ENCODE measurements at places on chromosomes 5 and 9.

DNA sequence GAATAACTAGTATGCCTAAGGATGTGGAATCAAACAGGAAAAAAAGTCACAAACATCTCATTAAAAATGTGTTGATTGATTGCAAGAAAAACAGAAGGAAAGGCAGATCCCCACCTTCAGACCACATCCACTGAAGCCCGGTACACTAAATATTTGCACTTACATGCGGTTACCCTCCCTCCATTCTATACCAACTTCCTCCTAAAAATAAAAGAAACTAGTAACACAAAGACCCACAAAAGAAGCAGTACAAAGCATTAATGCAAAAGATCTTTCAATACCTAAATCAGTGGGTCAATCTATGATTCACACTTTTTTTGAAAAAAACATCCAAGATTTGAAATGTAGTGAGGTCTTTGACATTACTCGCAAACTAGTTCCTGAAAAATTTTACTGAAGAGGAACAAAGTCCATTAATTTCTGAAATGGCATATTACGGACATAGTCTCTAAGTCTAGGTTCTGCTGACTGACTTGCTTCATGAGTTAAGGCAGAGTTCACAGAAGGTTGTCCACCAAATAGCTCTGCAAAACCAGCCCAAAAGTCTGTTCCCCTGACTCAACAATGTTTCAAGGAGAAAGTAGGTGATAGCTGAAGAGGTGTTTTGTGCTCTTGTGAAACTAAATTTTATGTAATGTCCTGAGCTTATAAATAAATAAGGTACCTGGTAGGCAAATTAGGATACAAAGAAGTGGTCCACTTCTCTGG lies 100.7 kb downstream of the PAM start:
- no peak for DNase-seq

GRCh38 chr9:129735546-129735945 lies 17.3 kb downstream of the PTGES start:
- no peak for DNase-seq

DNA sequence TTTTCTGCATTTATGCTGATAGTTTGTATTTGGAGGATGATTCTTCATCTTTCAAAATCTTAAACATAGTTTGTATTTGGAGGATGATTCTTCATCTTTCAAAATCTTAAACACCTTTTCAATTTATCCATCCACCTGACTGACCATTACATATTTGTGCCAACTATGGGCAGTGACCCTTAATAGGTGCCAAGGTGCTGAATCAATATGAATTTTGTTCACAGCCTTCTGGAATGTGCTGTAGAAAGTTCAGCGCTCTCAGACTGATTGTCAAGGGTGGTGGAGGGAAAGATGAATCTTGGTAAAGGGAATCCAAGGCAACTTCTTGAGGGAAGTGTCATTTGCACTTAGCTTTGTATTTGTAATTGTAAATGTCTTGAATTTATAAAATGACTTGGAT lies 18.1 kb downstream of the ZNF618 start:
- no peak for DNase-seq

DNA sequence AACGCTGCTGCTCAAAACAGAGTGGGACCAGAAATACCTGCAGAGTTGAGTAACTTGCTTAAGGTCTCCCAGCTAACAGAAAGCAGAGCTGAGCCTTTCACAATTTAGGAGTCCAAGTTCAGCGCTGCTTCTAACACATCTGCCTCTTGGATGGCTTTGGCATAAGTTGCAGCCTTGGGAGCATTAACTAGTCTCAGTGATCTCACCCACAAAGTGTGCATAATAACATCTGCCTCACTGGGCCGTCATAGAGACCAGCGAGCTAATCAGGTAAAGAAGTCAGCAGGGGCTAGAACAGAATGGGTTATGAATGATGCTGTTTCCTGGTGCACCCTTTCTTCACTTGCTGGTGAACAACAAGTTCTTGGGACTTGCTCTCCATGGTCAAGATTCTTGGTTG lies 36.5 kb downstream of the WWC1 start:
- no peak for DNase-seq

DNA sequence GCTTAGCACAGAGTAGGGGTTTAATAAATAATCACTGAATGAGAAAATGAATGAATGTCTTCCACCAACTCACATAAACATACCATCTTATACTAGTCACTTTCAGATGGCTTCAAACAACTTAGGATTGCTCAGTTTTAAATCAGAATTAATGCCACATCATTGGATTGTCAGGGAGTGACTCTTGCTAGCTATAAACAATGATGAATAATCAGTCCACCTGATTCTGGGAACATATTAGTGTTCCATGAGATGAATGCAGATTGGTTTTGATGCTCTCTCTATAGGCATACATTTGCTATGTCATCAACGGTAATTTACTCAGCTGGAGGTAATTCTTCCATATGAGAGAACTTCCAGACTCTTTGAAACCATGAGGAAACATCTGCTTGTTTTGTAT lies 97.4 kb downstream of the CDH9 start:
- DNase-seq = no peak

- DNase-seq = peak; percentile 8
Observed at GRCh38 chr5:84383296-84383815, 1.3 kb downstream of the EDIL3 start.

- no peak for DNase-seq
Observed at GRCh38 chr5:159909126-159909525, 7.2 kb upstream of the ADRA1B start.

DNA sequence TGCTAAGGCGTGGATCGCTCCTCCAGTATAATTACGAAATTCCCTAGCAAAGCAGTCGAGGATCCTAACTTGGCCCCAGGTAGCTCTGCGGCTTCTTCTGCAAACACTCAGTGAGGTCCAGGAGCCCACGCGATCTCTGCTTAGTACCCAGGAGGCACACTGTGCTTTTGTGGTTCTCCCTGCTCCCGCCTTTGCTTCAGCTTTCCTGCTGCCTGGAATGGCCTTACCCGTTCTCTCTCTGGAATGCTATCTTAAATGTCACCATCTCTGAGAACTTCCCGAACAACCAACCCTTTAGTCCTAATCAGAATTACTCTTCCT lies 639 bp downstream of the INVS start:
- peak; percentile 32 for DNase-seq

GRCh38 chr5:119318256-119318894 lies 37.4 kb upstream of the TNFAIP8 start:
- DNase-seq = no peak

DNA sequence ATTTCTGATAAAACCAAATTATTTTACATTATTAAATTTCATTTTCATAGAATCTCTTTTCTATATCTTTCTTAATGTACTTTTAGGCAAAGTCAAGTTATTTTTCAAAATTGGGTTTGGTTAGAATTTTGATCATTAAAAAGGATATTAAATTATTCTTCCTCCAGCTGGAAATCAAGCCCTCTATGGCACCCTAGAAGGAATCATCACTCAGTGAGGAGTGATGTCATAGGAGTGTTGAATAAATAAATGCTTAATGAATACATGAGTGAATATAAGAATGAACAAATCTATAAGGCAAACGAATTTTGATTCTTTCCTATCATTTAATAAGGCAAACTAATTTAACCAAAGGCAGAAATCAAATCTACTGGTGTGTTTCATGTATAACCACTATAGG lies 639.9 kb downstream of the PDE4D start:
- no peak for DNase-seq

GRCh38 chr5:142110046-142110531 lies 1.5 kb downstream of the NDFIP1 start:
- DNase-seq = peak; percentile 36

DNA sequence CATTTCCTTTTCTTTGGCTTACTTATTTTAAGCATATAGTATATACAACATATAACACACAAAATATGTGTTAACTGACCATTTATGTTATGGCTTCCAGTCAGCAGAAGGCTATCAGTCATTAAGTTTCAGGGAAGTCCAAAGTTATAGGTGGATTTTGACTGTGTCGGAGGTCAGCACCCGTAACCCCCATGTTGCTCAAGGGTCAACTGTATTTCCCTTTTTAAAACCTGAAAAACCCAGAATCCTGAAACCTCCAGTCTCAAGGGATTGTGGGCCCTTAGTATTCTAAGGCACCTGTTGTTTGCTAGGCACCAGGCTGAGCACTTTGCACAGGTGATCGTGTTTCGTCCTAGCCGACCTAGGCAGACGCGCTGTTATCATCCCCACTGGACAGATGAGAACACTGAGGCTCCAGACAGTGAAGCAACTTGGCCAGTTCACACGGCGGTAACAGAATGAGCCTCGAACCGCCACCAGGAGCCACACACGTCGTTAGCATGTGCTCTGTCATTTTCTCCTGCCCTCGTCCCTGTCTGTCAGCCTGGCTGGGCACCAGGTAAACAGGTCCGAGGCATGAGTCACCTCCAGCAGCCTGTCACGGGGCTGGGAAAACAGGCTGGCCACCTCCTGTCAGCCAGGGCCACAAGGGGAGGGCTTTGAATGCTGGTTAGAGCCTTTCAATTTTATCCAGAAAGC lies 39.9 kb downstream of the DUSP1 start:
- no peak for DNase-seq

GRCh38 chr5:88021141-88021540 lies 247.5 kb downstream of the TMEM161B start:
- DNase-seq = no peak

- DNase-seq = no peak
Observed at GRCh38 chr5:178415353-178415752, 174.8 kb downstream of the COL23A1 start.

- DNase-seq = no peak
Observed at GRCh38 chr5:18551716-18552115, 917.5 kb downstream of the TAF11L14 start.

DNA sequence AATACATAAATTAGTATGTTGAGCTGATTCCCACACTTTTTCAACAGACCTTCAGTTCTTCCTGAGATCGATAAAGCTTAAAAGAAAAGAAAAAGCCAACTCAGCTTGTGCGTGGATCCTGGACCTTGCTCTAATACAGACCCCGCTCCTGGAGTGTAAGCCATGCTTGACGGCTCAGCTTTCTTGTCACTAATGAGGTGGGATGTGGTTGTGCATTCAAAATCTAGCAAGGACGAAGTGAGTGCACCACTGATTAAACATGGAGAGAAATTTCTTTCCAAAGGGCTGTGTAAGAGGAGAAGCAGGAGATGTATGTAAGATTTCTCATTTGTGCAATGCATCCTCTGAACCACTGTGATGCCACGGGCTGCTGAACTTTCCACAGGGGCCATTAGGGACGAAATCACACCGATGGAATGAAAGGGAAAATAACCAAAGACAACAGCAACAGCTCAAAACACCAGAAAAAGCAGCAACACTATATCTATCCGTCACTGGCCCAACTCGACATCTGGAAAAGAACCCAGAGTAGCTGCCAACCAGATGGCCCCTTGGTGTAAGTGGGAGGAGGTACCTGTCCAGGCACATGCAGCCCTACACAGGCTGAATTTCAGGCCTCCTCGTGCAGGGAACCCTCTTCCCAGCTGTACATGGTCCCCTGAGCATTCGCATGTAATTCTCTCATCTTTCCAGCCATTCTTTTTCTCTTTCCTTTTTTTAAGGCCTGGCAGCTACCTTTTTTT lies 178.9 kb downstream of the SREK1 start:
- DNase-seq = no peak

GRCh38 chr9:114047717-114048116 lies 30.4 kb downstream of the AMBP start:
- no peak for DNase-seq

DNA sequence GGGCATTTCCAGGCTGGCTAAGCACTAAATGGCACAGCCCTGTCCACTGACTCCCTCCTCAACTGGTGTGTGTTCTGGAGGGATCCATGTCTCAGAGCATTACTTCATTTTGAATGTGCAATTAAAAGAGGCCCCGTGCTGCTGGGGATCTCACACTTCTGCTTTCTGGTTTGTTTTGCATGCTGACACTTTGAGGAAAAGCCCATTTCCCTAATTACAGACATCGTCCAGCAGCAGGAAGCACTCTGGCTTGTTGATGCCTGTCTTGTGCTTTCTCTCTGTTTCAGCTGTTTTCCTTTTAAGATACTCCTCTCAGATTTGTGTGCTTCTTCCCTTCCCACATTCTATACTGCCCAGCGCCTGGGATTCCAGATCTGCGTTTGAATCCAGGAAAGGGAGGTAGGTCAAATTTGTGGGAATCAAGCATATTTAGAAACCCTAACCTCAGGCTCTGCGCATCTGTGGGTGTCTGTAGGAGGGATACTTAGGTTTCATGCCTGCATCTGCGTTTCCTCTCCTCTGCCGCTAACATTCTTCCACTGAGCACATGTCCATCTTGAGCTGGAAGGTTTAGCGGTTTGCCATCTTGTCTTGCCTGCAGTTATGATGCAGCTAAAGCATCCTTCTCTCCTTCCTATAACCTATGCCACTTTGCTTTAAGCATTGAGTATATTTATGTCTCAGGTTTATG lies 25.7 kb downstream of the SYK start:
- peak; percentile 67 for DNase-seq

GRCh38 chr5:113038136-113038535 lies 61.5 kb downstream of the DCP2 start:
- no peak for DNase-seq

- DNase-seq = no peak
Observed at GRCh38 chr5:158320178-158320674, 461.3 kb upstream of the CLINT1 start.

DNA sequence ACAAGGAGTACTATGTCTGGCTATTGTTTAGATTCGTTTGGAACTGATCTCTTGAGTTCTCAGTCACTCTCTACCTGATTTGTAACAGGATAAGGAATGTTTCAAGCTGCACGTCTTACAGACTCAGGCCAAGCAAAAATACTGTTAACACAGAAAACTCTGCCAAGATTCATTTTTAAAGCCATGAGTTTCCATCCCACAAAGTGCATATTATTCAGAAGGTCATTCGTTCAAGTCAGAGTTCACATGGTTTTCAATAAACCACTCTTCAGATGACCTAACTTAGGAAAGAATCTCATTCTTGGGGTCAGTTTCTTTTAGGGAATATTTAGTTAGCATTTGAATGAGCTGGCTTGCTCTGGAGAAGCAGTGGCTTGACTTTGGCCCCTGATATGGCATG lies 49.3 kb downstream of the F2R start:
- DNase-seq = no peak

GRCh38 chr5:172932313-172933017 lies 26.8 kb upstream of the RPL26L1 start:
- peak; percentile 86 for DNase-seq

- no peak for DNase-seq
Observed at GRCh38 chr5:135340568-135340967, 58.5 kb downstream of the MACROH2A1 start.

GRCh38 chr5:1801222-1801966 lies at the start of gene NDUFS6:
Gene NDUFS6, plus strand, starts transcription at chr5:1801407. Its CDS starts 11 bp downstream, at chr5:1801418.
- peak; percentile 89 for DNase-seq

- no peak for DNase-seq
Observed at GRCh38 chr5:64958757-64959391, 190.1 kb downstream of the CWC27 start.

DNA sequence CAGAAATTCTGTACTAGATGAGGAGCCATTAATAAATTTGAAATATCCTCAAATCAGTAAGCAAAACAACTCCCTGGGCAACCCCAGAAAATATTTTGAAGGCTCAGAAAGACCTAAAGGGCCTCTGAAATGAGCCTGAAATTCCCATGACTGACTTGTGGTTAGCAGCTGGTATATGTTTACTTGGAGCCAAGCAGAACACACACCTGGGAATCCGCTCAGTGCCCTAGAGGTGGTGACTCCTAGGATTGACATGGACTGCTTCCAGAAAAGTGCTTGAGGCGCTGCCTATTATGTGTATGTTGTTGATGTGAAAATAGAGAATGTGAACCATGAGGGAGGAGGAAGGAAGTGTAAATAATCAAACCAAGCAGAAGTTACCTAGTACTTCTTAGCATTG lies 14.7 kb downstream of the RFK start:
- no peak for DNase-seq

GRCh38 chr5:154714266-154714986 lies 40.8 kb upstream of the LARP1 start:
- peak; percentile 41 for DNase-seq

- no peak for DNase-seq
Observed at GRCh38 chr5:103428411-103428871, 134.1 kb downstream of the NUDT12 start.

All from GM10248 (cell line).